ENCODE measurements at places on chromosomes 12 and 14.

DNA sequence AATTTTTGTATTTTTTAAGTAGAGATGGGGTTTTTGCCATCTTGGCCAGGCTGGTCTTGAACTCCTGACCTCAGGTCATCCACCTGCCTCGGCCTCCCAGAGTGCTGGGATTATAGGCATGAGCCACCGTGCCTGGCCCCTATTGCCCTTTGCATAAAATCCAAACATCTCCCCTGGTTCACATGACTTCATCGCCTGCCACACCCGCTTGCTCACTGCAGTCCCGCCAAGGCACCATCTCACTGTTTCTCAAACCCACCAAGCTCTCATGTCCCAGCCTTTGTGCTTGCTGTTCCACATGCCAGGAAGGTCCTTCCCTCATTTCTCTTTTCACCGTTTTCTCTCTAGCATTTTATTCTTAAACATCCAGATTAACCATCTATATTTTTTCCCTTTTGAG is 9.7 kb downstream of the RHOF start:
- DNase-seq = no peak

GRCh38 chr14:19947413-19948090 is 16.8 kb downstream of the OR4K1 start:
- no peak for DNase-seq

GRCh38 chr12:95083471-95083870 is 10.1 kb upstream of the NR2C1 start:
- no peak for DNase-seq

DNA sequence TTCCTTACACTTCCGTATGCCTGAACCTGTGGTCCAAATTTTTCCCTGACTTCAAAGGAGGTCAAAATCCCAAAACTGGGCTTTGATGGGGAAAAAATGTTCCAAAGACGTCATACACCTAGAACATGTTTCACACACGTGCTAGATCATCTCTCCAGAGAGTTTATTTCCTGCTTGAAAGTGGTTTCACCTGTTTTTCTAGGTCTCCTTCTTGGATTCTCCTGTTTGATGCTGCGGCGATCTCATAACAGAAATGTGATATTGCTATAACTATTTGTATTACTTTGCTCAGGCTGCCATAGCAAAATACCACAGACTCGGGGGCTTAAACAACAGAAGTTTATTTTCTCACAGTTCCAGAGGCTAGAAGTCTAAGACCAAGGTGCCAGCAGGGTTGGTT is 19.7 kb upstream of the TMCC3 start:
- no peak for DNase-seq

- DNase-seq = no peak
These were observed 54.5 kb upstream of the TMEM260 start for GRCh38 chr14:56524971-56525677.

DNA sequence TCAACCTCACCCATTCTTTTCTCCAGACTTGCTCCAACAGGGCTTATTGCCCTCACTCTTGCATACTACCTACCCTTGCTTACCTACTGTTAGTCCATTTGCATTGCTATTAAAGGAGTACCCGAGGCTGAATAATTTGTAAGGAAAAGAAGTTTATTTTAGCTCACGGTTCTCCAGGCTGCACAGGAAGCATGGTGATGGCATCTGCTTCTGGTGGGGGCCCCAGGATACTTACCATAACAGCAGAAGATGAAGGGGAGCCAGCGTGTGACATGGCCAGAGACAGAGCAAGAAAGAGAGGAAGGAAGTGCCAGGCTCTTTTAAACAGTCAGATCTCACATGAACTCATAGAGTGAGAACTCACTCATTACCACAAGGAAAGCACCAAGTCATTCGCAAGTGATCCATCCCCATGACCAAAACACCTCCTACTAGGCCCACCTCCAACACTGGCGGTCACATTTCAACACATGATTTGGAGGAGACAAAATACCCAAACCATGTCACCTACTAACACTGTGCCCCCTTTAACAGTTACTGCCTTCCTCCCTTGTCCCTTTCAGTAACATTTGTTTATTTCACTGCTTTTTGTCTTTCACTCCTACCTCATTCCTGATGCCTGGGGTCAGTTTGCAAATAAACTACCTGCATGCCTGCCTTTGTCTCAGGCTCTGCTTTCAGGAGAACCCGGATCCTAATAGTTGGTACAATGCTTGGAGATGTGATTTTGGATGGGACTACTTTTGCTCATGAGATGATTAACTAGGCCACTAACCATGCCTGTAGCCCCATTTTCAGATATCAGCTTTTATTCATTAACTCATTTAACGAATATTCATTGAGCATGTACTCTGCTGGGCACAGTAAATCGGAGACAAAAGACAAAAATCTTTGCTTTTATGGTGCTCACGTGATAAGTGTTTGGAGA is 41.6 kb upstream of the CSRP2 start:
- DNase-seq = no peak

DNA sequence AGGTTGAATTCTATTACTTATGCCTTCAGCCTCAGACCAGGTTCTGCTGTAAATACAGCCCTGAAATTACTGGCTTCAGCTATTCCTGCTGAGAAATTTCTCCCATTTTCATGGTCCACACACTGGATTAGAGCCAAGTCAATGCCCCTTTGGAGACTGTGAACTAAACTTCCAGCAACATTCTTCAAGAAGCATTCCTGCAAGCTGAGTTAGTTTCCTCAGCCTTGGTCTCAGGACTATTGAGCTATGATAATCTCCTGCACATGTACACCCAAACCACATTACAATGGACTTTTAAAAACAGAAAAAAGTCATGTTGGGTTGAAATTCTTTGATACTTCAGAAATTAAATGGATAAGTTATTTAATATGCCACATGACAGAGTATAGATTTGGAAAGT is 58.0 kb upstream of the AVPR1A start:
- no peak for DNase-seq

DNA sequence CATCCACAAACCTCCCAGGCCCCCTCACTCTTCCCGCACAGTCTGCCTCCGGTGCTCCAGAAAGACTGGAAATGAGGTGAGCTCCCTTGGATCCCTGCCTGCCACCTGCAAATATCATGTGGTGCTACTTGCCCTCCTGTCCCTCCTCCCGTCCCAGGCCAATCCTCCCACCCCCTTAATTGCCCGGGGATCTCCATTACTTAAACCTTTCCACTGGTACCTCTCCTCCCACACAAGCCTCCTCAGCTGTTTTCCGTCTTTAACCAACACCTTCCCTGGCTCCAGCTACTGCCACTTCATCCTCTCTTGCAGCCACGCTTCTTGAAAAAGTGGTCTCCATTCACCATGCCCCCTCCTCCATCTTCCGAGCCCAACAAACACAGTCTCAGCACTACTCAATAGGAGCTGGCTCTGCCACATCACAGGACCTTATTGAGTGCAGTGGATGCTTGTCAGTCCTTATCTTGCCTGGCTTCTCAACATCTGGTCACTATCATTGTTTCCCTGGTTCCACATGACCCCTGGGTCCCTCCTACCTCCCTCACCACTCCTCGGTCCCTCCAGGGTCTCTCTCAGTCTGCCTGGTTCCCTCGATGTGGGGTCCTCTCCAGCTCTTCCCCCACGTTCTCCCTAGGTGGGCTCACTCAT is 11.5 kb downstream of the FAIM2 start:
- no peak for DNase-seq

DNA sequence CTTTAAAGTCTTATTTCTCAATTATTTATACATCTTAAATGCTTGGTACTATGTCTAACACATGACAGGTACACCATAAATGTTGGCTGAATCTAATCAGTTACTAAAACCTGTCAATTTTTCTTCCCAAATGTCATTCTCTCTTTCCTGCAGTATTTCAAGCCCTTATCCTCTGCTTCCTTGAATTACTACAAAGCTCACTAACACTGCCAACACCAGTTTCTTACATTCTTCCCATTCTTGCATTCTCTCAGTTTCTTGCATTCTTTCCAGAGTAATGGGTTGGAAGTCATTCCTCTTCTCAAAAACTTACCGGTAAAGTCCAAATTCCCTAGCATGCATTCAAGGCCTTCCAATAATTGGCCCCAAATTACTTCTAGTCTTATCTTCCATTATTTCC is 9.6 kb upstream of the SMARCC2 start:
- DNase-seq = no peak

DNA sequence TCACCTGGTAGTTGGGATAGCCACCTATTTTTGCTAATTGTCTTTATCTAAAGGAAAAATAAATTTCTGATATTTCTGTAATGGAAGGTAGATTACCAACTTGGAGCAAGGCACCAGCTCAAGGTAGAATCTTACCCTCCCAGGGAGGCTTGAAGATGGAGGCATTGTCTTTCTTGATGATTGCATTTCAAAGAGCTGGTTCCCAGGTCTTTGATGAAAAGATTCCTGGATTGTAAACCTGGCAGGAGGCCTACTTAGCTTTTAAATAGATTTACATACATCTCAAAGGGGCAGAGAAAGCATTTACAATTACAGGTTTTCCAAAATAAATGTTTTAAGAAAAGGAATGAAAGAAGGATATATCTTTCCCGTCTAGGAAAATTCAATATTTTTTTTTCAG is 729.2 kb downstream of the LRFN5 start:
- no peak for DNase-seq

DNA sequence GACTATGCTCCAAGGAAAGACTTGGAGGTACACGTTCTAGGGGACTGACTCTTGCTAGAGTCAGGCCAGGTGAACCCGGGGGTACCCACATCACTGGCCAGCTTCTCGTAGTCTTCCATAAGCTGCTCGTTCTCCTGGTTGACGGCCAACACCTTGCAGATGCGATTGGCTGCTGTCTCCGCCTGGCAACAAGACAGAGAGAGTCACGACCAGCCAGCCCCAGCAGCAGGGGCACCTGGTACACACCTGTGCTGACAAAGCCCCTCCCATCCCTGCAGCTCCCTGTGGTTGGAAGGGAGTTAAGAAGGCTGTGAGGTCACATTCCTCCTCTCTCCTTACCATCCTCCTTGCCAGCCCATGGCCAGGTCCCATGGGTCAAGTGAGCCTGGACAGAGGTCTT is 85.5 kb downstream of the ACTN1 start:
- no peak for DNase-seq

DNA sequence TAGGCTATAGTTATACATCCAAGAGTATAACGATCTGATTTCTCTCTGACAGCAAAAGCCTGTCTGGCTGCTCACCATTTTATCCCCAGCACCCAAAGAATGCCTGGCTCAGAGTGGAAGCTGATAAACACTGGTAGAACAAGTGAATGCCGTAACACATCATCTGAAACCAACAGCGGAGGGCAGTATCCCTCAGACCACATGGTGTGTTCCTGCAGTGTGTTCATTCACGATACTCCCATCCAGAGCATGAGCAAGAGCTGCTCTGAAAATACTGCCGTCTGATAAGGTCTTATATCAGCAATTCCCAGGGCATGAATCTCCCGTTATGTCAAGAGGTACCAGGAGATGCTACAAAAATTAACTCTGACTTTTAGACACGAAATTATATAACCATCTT is 95.9 kb downstream of the TTC7B start:
- DNase-seq = no peak

DNA sequence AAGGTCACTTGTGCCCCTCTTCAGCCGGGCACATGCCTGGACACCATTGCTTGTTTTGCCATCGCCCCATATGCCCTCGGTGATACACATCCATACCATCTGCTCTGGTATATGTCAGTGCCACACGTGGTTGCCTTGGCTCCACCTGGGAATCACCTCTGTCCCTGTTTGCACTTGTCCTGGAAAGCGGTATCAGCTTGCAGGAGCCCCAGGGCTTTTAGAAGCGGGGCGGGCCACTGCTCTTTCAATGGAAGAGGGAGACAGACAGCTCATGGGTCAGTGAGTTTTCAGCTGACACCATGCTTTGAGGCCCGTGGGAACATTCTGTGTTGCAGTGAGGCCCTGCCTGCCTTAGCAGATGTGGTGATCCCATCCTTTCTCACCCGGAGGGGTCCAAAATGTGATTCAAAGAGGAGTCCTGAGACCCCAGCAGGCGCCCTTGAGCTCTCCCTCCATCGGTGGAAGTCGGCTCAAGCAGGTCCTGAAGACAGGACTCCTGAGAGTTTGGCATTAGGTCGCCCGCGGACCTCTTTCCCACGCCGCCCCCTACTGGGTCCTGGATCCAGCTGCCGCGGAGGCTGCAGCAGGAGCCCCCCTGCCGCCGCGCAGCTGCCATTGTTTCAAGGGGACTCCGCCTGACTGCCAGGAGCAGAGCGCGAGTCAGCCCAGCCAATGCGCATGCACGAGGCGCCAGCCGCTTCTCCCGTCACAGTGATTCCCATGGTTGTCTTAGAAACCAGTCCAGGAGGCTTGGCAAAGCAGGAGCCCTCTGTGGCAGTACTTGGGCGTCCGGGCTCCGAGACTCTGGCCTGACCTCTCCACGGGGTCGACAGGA is 773.2 kb upstream of the ALG10B start:
- no peak for DNase-seq

Measured in NCI-H1092 (cell line).